ENCODE measurements at places on chromosomes 2 and 18.
A peak's percentile ranks its signal among the peaks of the same experiment; 100 is the strongest.

DNA sequence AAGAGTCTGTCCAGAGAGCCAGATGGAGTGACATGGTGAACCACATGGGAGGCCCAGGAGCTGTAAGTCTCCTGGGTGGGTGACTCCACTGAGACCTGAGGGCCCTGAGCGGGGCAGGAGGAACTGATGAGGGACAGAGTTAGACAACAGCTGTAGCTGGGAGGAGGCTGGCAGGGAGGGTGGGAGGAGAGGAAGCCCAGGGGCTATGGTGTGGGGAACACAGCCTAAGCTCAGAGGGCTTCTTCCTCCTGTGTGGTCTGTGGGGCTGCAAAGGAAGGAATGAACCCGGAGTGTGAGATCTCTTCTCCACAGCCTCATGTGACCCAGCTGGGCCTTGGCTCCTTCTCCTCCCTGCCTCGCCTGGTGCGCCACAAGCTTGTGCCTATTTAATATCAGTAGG lies 395.6 kb upstream of the HS6ST1 start:
- no peak for DNase-seq

DNA sequence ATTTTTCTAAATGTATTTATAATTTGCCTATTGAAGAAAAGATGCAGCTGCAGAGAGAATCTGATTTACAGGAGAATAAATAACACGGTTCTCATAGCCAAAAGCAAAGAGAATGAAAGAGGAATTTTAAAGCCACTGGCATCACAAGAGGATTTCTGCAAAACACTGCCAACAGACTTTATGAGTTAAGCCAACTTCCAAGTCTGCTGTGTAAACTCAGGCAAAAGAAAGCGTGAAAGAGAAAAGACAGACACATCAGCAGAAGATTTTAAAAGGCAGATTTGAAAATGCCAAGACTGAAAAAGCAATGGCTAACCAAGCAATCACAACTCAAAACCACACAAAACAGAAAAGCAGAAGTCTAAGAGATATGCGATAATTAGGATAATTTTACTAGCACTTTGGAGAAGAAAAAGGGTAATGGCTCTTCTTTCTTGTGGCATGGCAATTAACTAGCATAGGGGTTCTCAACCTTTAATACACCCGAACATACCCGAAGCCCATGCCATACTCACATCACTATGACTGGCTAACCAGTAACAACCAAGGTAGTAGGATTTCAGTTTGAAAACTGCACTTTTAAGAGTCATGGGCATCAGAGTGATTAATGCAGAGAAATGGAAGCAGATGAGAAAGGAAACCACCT lies 4.9 kb downstream of the DARS1 start:
- DNase-seq = no peak

- DNase-seq = peak; percentile 34
Observed at GRCh38 chr2:25340181-25340921, 1.4 kb downstream of the DNMT3A start.

- no peak for DNase-seq
Observed at GRCh38 chr18:703213-703967, 9.0 kb downstream of the ENOSF1 start.

DNA sequence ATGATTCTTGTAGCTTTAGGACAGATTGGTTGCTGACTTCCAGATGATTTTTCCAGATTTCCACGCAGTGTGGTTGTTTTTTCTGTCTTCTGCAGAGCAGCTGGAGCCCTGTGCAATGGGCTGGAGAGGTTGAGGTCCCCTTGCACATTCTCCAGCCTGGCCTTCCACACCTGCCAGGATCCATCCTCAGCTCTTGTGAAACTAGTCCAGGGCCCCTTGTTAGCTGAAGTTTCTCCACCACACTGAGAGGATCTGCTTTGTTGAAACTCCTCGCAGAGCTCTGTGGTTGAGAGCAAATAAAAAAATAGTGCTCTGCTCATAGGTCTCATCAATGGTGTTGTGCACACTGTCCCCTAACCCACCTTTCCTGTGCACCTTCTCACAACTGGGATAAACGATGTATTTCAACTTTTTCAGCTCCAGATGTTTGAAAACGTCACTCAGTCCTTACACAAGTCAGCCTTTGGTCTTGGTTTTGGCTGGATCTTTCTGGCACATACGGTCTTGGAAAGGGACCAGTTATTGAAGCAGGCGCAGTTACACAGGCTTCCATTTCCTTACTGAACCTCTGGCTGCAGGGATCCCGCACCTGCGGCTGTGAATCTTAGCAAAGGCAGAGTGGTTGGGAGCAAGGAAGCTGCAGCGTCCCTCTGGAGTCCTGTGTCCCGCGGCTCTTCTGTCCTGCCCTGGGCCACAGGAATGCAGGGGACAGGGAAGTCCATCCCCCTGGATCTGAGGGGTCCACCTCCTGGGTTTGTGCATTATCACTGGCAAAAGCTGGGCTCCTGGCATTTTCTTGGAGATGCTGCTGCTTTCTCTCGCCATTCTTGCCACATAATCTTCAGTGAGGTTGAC lies 272.0 kb upstream of the DSEL start:
- no peak for DNase-seq

DNA sequence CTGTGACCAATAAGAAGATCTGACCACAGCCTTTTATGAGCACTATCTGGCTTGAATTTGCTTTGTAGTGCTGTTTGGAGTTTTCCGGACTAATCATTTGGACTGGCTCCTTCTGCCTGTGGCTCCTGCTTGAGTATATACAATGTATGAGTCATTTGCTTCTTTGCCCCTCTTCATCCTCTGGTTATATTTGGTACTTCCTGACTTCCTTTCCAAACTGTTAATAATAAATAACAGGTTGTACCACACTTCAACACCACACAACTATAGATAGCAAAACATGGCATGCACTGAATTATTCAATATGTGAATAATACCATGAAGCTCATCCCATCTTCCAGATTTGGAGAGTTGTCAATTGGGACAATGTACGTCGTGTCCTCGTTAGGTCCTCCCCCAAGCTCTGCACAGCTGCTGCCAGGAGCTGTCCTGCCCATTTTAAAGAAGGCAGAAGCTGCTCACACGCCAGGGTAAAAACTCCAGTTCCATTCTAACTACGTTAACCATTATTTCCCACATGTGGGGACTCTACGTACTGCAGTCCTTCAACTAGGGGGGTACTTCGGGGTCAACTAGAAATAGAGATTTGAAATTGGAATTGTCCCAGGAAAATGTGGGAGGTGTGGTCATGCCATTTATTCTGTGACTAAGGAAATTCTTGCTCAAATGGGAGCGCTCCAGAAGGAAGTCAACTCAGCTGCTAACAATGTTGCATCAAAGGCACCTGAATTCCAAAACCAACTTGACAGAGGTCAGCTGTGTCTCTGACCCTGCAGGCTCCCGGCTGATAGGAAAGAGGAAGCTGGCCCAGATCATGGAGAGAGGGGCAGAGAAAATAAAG lies 38.1 kb downstream of the ST8SIA5 start:
- DNase-seq = no peak

DNA sequence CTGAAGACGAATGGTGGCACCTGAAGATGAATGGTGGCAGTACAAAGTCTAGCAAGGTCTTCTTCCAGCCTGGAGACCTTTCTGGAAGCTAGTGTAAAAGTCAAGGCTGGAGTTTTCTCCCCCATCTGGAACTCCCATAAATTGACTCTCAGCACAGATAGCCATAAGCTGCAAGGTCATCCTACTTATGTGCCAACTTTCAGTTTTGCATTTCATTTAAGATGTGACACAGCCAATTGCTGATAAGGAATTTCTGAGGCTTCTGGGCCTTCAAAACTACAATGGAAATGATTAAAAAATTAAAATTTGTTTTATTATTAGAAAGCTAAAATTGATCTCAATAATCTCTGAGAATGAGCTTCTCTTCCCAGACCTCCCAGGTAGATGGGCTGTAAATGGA lies 10.2 kb downstream of the XDH start:
- no peak for DNase-seq

GRCh38 chr2:27638709-27639108 lies 9.9 kb downstream of the GPN1 start:
- no peak for DNase-seq

GRCh38 chr2:152814475-152815030 lies 96.1 kb downstream of the ARL6IP6 start:
- DNase-seq = no peak

GRCh38 chr2:68121873-68122679 lies 35.6 kb upstream of the PNO1 start:
- peak; percentile 66 for DNase-seq

DNA sequence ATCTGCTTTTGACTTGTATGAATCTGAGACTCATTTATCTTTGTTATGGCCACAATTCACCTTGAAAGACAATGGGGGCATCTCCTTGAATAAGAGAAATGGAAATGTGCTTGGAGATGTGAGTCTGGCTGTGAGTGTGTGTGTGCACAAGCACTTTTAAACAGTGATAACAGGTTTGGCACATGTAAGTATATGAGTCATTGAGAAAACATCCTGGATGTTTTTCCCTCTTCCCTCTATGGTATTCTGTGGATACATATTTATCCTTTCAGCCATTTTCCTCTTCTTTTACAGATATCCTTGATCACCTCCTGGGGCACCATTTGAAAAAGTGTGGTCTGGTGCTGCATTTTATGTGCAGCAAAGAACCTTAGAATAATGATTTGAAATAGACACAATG lies 317.3 kb upstream of the THUMPD2 start:
- no peak for DNase-seq

GRCh38 chr18:62550746-62551145 lies 27.9 kb downstream of the ZCCHC2 start:
- no peak for DNase-seq

DNA sequence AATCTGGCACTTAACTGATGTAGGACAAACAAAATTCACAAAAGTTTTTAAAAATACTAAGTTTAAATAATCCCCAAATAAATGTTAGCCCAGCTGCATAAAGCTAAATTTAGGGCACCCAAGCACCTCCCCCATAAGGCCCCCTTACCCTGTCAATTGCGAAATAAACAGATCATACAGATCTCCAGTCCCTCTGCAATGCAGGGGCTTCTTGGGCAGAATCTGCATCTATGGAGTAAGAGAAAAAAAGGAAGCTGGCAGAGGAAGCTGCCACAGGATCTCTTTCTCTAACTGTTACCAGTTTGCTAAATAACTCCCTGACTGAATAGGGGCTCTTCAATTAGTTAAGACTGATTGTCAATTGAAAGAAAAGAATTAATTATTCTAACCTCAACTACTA lies 117.7 kb downstream of the MEMO1 start:
- DNase-seq = no peak

GRCh38 chr2:119174216-119174992 lies 15.9 kb upstream of the C1QL2 start:
- DNase-seq = peak; percentile 55
